ENCODE measurements at places on chromosomes 7 and 10. TPM values are rescaled to one million over a fixed set of nuclear protein-coding genes. Genes with fewer than 3 reads are reported as not detected.

- no peak for DNase-seq
These were observed 7.7 kb upstream of the GSTO1 start for GRCh38 chr10:104246976-104247375.

- no peak for DNase-seq
These were observed 515.4 kb upstream of the FZD8 start for GRCh38 chr10:36157486-36157885.

- no peak for DNase-seq
These were observed 304.1 kb upstream of the COBL start for GRCh38 chr7:51620706-51621105.

The TWIST1 gene
- 4.0 TPM for polyA plus RNA-seq

GRCh38 chr7:105022458-105022857, 8.5 kb downstream of the KMT2E start:
- DNase-seq = no peak

DNA sequence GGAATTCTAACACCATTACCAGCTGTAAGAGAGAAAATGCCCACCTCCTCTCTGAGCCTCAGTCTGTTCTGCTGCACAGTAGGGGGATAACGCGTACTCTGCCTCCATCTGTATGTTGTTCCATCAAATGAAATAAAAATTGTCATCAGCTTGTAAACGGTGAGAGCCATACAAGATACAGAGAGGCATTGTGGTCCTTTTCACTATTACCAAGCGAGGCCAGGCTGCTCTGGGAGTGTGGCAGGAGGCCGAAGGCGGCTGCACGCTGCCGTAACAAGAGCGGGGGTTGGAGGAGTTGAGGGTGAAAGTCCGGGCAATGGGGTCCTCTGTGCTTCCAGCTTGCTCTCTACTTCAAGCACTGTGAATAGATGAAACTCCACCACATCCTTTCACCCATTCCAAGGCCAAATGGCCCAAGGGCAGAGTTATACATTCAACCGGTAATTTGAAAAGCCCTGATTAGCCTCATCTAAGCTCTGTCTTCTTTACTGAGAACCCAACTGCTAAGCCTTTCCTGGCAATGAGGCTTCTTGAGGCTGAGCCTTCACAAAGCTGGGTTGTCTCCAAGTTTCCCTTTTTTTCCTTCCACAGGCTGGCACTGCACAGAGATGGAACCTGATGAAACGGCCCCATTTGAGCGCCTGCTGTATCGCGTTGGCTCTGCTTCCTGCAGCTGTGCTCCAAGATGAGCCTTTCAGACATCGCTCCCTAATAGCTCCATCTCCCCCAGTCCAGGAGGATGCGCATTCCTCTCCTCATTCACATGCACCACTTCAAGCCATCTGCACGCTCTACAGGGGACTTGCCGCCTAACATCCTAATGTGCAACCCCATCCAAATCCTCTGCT, 47.2 kb downstream of the PYROXD2 start:
- DNase-seq = no peak

The TMEM72 gene
- polyA plus RNA-seq = not detected

All from muscle of arm (tissue), 14 donors.